GM23338 (cell line): ENCODE measurements at places on chromosomes 6 and 20. TPM values are rescaled to one million over a fixed set of nuclear protein-coding genes. Genes with fewer than 3 reads are reported as not detected.

PHACTR1 gene
- 11.7 and 19.3 TPM in 2 replicates for total RNA-seq

MTFR2 gene
- 6.1 and 7.4 TPM in 2 replicates for total RNA-seq

- DNase-seq, result peak; percentile 42
These were observed 49.7 kb downstream of the RBM38 start for GRCh38 chr20:57440678-57441509.

- no peak for DNase-seq
These were observed 268.4 kb downstream of the SMOC2 start for GRCh38 chr6:168709390-168709789.

FAM110A gene
- 13.7 and 15.0 TPM in 2 replicates for total RNA-seq
